T follicular helper cell (primary cell): ENCODE measurements at places on chromosomes 3 and 15.

DNA sequence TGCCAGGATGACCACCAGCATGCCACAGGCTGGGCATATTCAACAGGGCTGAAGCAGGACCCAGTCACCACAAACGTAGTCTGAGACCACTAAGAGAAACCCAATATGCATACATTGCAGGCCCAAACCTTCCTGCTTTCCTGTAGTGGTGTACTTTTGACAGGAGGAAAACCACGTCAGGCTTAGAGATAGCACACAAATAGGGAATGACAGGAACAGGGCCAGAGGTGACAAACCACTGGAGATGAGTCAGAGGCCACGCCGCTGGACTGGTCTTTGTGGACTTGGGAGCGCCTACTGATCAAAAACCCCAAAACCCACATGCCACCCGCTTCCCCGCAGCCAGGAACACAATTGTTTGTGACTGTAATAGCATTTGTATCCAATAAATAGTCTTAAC lies 3.6 kb upstream of the EFCAB12 start:
- no peak for DNase-seq

- DNase-seq = no peak
Observed at GRCh38 chr15:85718271-85718971, 76.3 kb downstream of the KLHL25 start.

- DNase-seq = no peak
Observed at GRCh38 chr3:122097141-122097540, 42.0 kb downstream of the CD86 start.

DNA sequence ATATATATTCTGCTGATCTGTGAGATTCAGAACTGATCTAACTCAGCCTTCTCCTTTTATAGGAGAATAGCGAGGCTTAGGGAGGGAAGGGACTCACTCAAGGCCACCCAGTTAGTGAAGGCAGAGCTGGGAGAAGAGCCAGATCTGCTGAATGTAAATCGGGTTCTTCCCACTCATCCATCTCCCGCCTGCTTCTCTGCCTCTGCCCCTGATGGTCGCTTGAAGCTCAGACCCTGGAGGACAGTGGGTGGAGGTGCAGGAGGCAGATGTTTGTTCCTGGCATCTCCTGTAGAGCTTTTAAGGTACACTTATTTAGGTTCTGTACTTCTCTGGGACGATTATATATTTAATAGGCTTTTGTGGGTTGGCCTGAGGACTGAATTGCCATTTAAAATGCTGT lies 4.3 kb downstream of the PDIA5 start:
- no peak for DNase-seq

GRCh38 chr15:38053205-38053604 lies 118.8 kb downstream of the TMCO5A start:
- no peak for DNase-seq

GRCh38 chr3:42638339-42638842 lies 15.1 kb upstream of the ZBTB47 start:
- DNase-seq = no peak

DNA sequence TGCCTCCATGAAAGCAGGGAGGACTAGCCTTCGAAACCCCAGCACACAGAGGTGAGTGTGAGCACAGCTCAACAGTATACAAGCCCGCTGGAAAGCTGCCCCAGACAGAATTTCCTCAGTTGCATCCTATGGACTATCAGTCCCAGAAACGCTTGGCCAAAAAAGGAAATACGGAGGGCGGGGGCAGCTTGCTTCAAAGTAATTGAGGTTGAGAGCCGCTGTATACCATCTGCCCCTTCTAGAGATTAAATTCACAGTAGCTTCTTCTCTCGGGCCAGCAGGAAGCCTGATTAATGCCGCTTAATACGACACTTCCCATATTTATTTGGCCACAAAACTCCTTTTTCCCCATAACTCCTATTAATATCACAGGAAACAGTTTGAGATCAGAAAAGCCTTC lies 88.7 kb downstream of the LIPC start:
- no peak for DNase-seq

- DNase-seq = no peak
Observed at GRCh38 chr15:97077975-97078374, 747.5 kb downstream of the NR2F2 start.

DNA sequence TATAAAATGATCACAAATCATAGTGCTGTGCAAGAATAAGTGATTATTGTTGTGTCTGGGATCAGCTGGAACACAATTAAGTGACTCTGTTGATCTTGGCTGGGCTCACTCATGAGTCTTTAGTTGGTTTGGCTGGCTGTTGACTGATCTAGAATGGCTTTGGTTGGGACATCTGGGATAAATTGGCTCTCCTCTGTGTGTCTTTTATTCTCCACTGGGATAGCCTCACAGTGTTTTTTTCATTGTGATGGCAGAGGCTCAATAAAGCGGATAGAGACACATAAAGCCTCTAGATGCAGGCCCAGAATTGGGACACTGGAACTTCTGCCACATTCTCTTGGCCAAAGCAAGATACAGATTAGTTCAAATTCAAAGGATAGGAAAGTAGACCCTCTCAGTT lies 735.6 kb downstream of the PDCD6IP start:
- no peak for DNase-seq

DNA sequence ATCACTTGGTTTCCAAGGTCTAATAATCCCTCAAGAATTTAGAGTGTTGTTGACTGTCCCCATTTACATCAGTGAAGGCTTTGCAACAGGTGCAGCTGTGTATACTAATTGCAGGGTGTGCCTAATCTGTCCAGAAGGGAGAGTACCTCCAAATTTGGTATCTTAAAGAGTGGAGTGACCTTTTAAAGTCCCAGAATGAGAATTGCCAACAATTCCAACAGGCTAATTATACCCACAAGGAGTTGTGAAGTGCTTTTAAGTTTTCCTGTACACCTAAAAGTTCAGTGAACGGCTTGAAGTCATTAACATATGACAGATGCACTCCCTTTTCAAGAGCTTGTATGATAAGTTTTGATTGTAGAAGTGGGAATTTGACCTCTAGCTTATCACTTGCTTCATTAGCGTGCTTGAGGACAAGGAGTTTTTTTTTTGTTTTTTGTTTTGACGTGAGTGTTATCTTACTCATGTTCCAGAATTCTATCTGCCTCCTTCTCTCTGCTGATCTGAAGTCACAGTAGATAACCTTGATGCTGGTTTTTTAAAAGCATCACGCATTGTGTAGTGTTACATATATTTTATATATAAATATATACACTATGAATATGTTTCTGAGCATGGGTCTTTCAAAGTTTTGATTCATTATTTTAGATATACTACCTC lies 26.3 kb downstream of the CDIN1 start:
- no peak for DNase-seq

DNA sequence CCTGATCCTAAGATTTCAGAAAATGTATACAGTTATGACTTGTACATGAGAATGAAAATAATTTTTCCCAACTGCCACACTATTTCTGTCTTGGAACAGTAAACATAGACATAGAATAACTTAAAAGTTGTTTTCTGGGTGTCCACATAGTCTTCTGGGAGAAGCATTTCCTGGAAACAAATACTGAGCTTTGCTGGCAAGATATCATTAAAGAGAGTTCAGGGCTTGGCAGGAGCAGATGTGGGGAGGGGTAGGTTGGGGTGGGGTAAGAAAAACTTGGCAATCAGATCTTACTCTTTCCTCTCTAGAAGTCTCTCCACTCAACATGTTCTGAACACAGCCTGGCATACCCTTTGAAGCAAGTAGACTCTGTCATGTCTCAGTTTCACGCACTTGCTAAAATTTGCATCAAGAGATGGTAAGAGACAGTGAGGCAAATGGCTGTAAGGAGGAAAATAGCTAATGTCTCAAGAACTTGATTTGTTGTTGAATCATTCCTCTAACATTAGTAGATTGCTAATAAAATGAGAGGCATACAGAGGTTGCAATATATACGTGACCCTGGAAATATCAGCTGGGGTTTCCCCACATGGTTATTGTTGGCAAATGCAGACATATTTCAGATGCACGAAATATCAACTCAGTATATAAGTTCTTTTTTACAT lies 27.3 kb upstream of the ABI3BP start:
- DNase-seq = no peak

DNA sequence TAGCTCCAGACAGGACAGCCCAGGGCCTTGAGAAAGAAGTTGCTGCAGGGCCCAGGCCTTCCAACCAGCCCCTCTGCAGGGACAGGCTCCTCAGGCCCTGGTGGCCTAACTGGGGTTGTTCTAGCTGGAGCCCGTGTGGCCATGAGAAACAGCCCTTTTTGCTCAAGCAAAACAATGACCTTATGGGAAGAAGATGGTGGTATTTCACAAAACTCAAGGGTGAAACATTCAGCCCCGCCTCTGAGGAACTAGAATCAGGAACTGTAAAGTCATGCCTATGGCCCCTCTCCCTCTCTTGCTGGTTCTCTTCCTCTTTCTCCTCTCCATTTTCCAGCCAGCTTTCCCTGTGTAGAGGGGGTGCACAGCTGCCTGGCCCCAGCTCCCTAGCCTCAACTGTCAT lies 273.3 kb downstream of the RPLP1 start:
- DNase-seq = no peak

DNA sequence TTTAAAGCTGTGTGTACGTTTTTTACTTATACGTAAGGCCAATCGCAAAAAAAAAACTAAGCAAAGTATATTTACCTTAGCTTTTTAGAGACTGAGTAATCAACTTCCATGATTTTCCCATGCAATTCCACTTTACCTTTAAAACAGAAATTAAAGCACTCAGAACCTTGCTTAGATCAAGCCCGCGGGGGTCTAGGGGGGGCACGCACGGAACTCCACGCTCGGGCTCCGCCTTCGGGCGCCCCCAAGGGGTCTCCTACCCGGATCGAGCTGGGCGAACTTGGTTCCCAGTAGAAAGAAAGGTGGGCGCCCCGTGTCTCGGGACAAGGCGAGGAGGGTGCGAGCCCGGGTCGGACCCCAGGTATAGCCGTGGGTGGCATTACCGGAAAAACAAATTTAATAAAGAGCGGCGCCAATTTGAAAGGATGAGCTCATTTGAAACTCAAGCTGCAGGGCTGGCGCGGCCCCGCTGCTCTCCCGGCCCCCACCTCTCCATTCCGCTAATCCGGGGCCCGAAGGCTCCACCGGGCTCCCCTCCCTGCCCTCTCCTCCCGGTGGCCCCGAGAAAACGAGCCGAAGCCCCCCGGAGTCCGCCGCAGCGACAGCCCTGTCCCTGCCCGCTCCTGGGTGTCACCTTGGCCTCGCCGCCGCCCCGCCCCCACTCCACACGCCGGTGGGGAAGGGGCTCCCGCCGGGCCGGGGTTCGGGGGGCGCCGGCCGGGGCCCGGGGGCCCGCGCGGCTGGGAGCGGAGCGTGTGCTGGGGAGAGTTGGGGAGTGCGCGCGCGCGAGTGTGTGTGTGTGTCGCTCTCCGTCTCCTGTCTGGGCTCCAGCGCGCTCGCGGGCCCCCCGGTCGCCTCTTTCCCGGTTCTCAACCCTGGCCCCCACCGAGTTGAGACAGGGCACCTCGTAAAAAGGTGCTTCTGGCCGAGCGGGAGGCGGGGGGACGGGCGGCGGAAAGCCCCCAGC lies 1.5 kb downstream of the IGF2BP2 start:
- DNase-seq = no peak

DNA sequence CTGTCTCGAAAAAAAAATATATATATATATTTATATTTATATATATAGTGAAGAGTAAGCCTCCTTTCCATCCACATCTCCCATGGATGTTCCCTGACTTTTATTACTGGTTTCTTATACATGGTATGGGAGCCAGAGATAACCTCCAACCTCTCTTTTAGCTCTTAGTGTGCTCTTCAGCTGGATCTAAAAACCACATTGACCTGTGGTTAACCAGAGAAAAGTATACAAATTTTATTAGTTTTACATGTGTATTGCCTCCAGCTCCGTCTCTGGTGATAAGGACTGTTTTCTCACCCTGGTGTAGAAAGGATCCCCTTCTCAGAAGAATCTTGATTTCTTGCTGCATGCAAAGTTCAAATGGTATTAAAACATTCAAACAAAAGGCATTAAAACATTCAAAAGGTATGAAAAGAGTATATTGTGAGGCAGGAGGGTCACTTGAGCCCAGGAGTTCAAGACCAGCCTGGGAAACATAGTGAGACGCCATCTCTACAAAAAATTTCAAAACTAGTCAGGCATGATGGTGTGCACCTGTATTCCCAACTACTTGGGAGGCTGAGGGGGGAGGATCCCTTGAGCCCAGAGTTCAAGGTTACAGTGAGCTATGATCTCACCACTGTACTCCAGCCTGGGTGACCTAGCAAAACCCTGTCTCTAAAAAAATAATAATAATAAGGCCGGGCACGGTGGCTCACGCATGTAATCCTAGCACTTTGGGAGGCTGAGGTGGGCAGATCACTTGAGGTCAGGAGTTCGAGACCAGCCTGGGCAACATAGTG lies 13.5 kb upstream of the TTBK2 start:
- no peak for DNase-seq

GRCh38 chr15:31302029-31302657 lies 24.5 kb upstream of the KLF13 start:
- DNase-seq = no peak

GRCh38 chr3:194270627-194271459 lies 80.3 kb downstream of the CPN2 start:
- DNase-seq = no peak

- DNase-seq = no peak
Observed at GRCh38 chr3:129602309-129602708, 4.2 kb downstream of the PLXND1 start.

DNA sequence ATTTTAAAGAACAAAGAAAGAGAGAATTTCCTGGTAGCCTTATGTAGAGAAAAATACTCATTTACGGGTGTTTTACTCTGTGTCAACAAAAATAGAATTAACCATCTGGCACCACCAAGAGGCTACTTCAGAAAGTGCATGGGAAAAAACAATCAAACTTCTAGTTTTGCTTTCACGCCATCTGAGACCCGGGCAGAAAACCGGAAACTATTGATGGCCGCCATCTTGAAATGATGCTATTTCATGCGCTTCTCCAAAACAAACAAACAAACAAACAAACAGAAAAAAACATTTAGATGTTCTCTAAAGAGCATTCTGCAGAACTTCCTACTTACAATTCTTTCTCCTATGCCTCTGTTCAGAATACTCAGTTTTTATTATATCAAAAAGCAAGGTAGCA lies 49.4 kb upstream of the SYNPR start:
- DNase-seq = no peak

- DNase-seq = no peak
Observed at GRCh38 chr15:26720546-26720945, 52.3 kb downstream of the GABRB3 start.

DNA sequence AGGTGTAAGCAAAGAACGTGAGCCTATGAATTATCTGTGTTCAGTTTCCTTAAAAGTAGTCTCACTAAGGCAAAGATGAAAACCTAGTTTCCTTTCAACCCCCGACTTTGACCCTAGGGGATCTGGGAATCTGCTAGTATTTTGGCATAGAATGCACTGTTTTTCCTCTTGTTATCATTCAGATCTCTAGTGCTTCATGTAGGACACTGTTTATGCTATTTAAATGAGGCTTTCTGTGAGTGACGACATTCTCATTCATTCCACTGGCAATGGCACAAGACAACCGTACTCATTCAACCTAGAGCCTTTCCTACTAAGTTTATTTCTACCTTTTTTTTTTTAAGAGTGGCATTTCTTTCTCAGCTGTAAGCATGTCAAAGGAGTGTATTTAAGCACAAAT lies 67.0 kb downstream of the CHAC1 start:
- no peak for DNase-seq

- no peak for DNase-seq
Observed at GRCh38 chr3:107431246-107432012, 54.2 kb downstream of the CCDC54 start.

GRCh38 chr3:42053476-42053875 lies 37.7 kb upstream of the TRAK1 start:
- no peak for DNase-seq
